HCT116 (cell line): ENCODE measurements at places on chromosomes 1 and 21. TPM values are rescaled to one million over a fixed set of nuclear protein-coding genes. Genes with fewer than 3 reads are reported as not detected.

MIER1 gene
- total RNA-seq: 28.7 TPM

DNA sequence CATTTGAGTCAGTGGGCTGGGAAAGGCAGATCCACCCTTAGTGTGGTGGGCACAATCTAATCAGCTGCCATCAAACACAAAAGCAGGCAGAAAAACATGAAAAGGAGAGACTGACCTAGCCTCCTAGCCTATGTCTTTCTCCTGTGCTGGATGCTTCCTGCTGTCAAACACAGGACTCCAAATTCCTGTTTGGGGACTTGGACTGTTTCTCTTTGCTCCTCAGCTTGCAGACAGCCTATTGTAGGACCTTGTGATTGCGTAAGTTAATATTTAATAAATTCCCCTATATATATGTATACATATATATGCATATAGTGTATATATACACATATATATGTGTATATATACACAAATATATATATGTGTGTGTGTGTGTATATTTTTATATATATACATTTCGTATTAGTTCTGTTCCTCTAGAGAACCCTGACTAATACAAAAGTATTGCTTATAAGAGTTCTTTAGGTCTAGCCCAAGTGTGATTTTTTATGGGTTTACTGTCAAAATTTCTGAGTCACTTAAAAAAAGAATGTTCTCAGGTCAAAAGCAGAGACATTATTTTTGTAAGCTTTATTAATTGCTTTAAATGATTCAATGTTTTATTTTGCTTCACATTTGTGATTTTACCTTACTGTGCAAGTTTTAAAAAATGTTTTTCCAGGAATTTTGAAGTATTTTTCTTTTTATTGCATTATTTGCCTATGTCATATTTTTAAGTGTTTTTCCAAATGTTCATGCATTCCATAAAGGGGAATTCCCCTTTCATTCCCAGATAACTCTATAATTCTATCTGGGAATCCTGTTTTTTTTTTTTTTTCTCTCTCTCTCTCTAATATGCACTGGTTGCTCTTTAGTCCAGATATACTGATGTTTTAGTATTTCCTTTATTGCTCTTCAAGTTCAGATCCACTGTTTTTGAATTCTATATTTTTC is 92.1 kb upstream of the ADAMTS5 start:
- H3K27ac ChIP-seq: no peak overlapping the region
- H3K4me3 ChIP-seq: no peak overlapping the region
- H3K27me3 ChIP-seq: no peaks in the 10 kb centered on the region
- no peak for DNase-seq
- no peaks in the 10 kb centered on the region for H3K4me1 ChIP-seq

RNF223 gene
- 6.3 TPM for total RNA-seq

DYNLT5 gene
- not detected for total RNA-seq

- no peaks in the 10 kb centered on the region for H3K36me3 ChIP-seq
- H3K4me3 ChIP-seq: peak overlapping the region; percentile 55
- peaks cover 14% of the 10 kb centered on the region for H3K4me1 ChIP-seq
- H3K27ac ChIP-seq: peak overlapping the region; percentile 48; the same call in 1 of the 2 replicates
Measured at GRCh38 chr1:161390559-161390858, 22.8 kb upstream of the CFAP126 start.

TRPM2 gene
- total RNA-seq: 28.1 TPM

GRCh38 chr1:205060746-205061145 is 17.7 kb downstream of the CNTN2 start:
- no peak overlapping the region for H3K4me3 ChIP-seq
- no peaks in the 10 kb centered on the region for H3K27me3 ChIP-seq
- H3K4me1 ChIP-seq: no peaks in the 10 kb centered on the region; the same call in 1 of the 2 replicates
- DNase-seq: no peak
- no peak overlapping the region for H3K27ac ChIP-seq

- no peaks in the 10 kb centered on the region for H3K36me3 ChIP-seq
- 0 out of 2 replicates have a peak overlapping the region, but pooled peaks have one; percentile 30 for H3K27ac ChIP-seq
- no peaks in the 10 kb centered on the region for H3K27me3 ChIP-seq
- peaks cover 35% of the 10 kb centered on the region for H3K4me1 ChIP-seq
- DNase-seq: no peak
Measured at GRCh38 chr1:153520818-153521476, 14.8 kb downstream of the S100A6 start.

GRCh38 chr1:49765034-49765433 is 258.7 kb downstream of the AGBL4 start:
- no peak overlapping the region for H3K4me3 ChIP-seq
- H3K27me3 ChIP-seq: no peaks in the 10 kb centered on the region
- H3K36me3 ChIP-seq: no peaks in the 10 kb centered on the region
- no peak overlapping the region for H3K27ac ChIP-seq
- H3K4me1 ChIP-seq: no peaks in the 10 kb centered on the region
- DNase-seq: no peak

GRCh38 chr1:159916242-159917051 is 8.9 kb downstream of the TAGLN2 start:
- DNase-seq: no peak
- no peak overlapping the region for H3K27ac ChIP-seq
- no peaks in the 10 kb centered on the region for H3K27me3 ChIP-seq
- H3K36me3 ChIP-seq: peaks cover 14% of the 10 kb centered on the region; the same call in 1 of the 2 replicates
- peaks cover 45% of the 10 kb centered on the region for H3K4me1 ChIP-seq

DNA sequence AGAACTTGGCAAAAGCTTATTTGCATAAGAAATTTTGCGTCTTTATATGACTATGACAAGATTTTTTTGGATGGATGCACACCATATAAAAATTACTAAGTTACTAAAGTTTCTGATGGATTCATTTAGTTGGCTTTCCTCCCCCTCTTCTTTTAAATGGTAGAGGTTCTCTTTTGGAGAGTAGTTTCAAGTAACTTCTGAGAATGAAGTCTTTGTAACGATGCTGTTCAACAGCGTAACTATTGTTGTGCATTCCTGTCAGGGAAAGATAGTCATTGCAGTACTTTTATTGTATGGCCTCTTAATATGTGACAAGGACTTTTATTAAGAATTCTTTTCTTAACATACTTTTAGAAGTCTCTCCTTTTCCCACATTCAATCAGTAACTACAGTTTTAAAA is 16.0 kb downstream of the NFIA start:
- H3K27ac ChIP-seq: no peak overlapping the region
- no peak overlapping the region for H3K4me3 ChIP-seq
- DNase-seq: no peak
